Fibroblast of gingiva (primary cell): ENCODE measurements at places on chromosomes 5 and 9.

DNA sequence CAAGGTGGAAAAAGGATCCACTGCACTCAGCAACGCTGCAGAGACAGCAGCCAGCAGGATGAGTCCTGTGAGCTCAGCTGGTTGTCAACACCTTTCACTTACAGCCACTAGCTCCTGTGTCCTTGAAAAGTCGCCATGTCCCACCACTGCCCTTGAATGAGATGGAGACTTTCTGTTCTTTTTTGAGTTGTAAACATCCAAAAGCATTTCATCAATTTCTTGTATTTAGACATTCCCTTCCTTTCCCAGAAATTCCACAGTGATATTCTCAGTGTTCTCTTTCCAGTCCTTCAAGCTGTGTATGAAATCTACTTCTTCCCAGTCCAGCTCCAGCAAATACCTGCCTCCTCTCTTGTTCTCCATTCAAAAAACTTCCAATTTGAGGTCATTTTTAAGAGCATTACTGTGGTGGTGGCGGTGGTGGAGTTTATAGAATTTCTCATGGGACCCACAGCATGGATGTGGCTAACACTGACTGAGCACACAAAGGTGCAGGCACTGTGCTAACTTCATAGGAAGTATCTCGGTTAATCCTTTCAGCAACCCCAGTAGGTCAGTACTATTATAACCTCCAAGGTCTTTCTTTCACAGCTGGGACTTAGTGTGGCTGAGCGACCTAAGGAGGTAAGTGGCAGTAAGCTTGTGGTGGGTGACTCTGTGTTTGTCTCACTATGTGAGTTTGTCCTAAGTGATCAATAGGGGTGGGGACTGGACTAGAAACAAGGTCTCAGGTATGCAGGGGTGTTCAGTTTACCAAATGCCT is 15.0 kb upstream of the GPX3 start:
- peak; percentile 14 for DNase-seq

- no peak for DNase-seq
Measured at GRCh38 chr9:4259489-4259888, 40.4 kb downstream of the GLIS3 start.

DNA sequence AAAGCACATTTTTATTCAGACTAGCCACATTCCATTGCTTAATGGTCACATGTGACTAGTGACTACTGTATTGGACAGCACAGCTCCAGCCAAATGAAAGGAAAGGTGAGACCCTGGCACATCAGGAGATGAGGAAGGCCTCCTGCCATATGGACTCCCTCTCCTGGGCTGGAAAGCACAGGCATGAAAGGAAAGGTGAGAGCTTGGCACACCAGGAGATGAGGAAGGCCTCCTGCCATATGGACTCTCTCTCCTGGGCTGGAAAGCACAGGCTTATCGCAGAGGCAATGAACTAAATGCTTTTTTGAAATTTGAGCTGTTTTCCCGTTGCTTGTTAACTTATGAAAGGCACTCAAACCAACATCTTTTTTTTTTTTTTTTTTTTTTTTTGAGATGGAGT is 144.8 kb upstream of the SLC12A2 start:
- DNase-seq, result no peak

DNA sequence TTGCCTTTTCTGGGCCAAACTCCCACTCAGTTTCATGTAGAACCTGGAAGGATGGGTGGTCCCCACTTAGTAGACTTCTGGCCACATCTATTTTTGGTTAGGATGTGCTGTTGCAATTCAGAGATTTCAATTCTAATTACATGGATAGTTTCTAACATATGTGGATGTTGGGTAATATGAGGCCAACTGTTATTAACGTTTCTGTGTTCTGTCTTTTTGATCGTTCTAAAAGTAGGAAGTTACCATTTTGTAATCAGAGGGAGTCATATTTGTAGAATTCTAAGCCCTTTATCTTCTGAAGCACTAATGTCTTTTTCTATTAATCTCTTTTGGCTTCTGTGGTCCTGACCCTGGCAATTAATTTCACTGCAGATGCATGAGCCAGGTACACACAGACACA is 141.6 kb upstream of the SPEF2 start:
- DNase-seq, result no peak

DNA sequence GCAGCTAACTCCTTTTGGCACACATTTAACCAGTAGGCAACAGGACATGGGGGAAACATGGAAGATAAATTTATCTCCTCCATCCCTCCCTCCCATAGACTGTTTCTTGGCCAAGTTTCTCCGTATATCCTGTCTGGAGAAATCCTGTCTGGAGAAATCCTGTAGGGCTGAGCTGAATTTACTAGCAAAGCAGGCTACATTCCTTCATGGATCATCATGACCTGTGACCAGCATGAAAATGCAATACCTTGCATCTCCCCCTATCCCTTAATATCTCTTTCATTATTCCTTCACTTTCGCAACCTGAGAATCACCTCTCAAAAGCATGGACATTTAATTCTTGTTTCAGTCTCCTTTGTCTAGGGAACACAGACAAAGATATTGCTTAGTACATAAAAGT is 379.1 kb downstream of the PSAT1 start:
- no peak for DNase-seq

DNA sequence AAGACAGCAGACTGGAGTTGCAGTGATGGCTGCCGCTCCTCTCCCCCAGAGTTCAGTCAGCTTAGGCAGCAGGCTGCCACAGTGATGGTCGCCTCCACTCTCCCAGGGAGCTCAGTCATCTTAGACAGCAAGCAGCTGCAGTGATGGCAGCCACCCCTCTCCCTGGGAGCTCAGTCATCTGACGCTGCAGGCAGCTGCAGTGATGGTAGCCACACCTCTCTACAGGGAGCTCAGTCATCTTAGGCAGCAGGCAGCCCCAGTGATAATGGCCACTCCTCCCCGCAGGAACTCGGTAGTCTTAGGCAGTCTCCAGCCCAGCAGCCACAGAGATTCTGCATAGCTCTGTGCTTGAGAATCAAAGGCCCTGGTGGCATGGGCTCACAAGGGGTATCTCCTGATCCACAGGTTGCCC is 582.7 kb downstream of the DTWD2 start:
- DNase-seq, result no peak

- no peak for DNase-seq
Measured at GRCh38 chr5:116035123-116035522, 2.9 kb downstream of the ARL14EPL start.

- no peak for DNase-seq
Measured at GRCh38 chr5:79875230-79875629, 115.8 kb downstream of the MTX3 start.

DNA sequence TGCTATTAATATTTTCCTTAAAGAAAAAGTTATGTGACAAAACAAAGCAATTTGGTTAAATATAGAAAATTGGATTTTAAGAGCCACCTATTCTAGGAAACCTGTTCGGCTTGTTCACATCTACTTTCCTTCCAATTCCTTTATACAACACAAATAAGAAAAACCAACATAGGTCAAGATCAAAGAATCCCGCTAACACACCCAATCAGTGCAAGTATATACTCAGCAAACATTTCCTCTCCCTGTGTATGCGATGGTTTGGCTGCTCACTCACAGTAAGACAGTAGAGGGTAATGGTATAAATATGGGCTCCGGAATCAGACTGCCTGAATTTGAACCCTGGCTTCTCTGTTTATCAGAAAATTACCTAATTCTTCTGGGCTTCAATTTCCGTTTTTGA is 757.5 kb upstream of the ZNF608 start:
- DNase-seq, result no peak

DNA sequence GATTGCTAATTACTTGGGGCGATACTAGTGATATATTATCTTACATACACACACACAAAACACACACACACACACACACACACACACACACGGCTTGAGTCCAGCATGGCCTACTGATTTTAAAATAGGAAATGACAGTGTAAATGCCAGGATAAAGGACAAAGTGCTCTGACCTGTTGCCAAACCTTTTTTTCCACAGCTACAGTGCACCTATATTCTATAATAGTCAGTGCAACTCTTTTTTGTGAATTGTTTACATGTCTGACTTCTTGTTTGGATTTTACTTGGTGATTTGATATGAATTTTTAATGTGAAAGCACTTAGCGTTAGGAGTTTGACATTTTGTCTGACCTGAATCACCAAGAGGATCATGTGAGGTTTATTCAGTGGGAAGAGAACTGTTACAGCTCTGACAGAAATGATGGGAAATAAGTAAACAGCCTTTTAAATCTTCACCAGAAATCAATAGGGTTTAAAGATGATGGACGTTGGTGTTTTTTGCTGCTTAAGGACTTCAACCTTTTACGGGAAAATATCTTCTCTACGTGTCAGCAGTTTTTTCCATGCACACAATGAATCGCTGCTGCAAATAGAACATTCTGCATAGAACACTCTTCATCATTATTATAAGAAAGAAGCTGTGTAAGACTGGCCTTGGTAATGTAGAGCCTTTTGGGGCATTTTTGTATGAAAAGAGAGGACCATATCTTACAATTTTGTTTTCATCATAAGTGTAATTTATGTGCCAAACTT is 218.5 kb downstream of the RANBP17 start:
- DNase-seq, result no peak

DNA sequence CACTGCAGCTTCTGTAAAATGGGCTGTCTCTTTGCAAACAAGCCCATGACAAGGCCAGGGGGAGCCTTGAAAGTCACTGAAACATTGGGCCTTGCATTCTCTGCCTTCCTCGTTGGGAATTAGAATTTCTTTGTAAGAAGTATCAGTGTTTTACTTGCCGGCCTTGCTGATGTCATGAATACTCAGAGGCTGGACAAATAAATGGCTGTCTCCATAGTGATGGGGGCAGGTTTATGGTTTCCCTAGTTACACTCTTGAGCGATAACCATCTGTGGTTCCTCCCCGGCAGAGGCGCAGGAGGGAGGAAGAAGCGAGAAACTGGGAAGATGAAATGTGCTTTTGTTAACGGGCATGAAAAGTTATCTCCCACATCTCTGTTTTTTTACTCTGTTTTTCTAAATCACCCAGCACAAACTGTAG is 272.7 kb upstream of the PANK3 start:
- no peak for DNase-seq

DNA sequence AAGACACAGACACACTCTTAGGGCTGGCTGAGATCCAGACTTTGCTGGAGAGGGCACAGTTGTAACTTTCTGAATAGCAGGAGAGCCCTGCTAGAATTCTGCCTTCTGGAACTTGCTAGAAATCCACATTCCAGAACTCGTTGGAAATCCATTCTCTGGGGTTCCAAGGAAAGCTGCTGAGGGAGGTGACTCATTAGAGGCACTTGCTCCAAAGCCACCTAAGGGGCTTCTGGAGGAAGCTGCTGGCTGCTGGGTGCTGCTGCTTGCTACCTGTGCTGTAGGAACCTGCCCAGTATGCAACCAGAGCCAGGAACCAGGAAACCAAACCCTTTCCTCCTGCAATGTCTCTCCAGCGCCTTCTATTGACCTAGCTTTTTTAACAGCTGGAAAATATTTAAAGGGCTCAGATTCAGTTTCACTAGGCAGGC is 4.1 kb upstream of the TLE4 start:
- DNase-seq, result no peak

GRCh38 chr5:140007311-140007710 is 35.8 kb downstream of the NRG2 start:
- no peak for DNase-seq

DNA sequence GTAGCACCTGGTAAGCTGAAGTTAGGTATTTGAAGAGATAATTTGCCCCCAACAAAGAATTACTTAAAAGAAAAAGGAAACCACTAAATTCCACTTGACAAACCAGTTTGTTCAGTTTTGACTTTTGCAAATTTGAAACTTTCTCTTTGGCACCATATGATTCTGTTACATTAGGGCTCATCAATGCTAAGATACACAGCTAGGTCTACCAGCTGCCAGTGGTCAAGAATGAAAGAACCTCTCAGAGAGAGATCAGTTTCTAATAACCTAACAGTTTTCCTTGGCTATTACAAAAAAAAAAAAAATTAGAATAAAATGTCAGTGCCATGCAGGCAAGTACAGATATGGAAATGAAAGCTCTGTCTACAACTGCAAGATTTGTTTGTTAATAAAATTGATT is 92.3 kb downstream of the CAAP1 start:
- DNase-seq, result no peak

GRCh38 chr5:93154535-93154934 is 426.5 kb downstream of the NR2F1-AS1 start:
- DNase-seq, result no peak

GRCh38 chr5:2913281-2913680 is 161.8 kb upstream of the IRX2 start:
- no peak for DNase-seq

DNA sequence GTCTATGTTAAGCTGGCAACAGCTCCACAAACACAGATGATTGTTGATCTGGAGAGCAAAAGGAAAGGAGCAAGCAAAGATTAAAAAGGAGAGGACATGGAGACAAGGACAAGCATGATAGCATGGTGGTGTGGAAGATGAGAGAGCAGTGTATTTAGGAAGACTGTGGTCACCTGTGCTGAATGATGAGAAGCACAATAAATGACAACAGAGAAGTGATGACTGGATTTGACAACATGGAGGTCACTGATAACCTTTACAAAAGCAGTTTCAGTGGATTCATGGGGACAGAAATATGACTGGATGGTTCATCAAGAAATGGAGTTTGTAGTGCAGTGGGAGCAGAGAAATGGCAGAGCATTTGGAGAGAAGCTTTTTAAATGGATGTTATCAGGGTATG is 20.2 kb downstream of the TTC33 start:
- DNase-seq, result no peak

DNA sequence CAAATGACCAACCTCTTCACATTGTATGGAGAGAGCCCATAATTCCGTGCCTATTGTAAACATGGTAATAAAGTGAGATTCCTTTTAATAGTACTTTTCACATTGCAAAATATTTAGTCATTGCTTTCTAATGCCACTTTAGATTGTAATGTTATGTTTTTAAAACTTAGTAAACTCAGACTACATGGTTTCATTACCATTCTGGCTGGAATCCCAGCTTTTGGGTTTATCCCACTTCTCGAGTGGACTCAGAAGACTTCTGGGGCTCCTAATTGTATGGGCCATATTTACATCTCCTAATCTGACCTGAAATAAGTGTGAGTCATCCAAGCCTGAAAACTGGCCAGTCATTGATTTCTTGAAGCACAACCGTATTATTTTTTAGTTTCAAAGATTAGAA is 217.6 kb downstream of the CAAP1 start:
- no peak for DNase-seq

- DNase-seq, result no peak
Measured at GRCh38 chr5:179900711-179901110, 7.0 kb downstream of the TBC1D9B start.

DNA sequence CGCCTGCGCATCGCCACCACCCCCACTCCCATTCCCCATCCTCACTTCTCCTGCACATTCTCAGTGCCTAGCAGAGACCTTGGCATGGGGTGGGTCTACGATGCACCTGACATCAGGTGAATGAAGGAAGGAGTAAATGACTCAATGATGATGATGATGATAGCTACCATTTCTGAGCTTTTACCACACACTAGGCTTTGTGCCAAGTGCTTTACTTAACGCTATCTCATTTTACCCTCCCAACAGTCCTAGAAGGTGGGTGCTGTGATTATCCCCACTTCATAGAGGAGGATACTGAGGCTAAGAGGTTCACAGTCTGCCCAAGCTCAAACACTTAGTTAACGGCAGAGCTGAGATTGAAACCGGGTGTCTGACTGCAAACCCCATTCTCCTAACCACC is 27.1 kb downstream of the CAMK2A start:
- DNase-seq, result no peak

GRCh38 chr5:53503562-53504218 is 23.3 kb downstream of the FST start:
- DNase-seq, result peak; percentile 16
